ENCODE measurements at places on chromosomes 5 and 9. TPM values are rescaled to one million over a fixed set of nuclear protein-coding genes. Genes with fewer than 3 reads are reported as not detected.

The ADGRV1 gene
- 0.12 TPM for total RNA-seq

The ADAMTS19 gene
- not detected for total RNA-seq

The TMEM215 gene
- not detected for total RNA-seq

The BTNL8 gene
- total RNA-seq = not detected

The LOX gene
- total RNA-seq = 0.04 TPM

The LRRC19 gene
- total RNA-seq = not detected

The SMIM33 gene
- 0.50 TPM for total RNA-seq

The RICTOR gene
- 23.2 TPM for total RNA-seq

The DAPK1 gene
- 3.9 TPM for total RNA-seq

The DBN1 gene
- total RNA-seq = 41.2 TPM

The HTR4 gene
- total RNA-seq = not detected

The PPWD1 gene
- 44.0 TPM for total RNA-seq

The ENG gene
- 15.2 TPM for total RNA-seq

The PPP3R2 gene
- not detected for total RNA-seq

The PCDH12 gene
- 0.80 TPM for total RNA-seq

The NME5 gene
- total RNA-seq = not detected

The WHRN gene
- 1.9 TPM for total RNA-seq
